ENCODE measurements at places on chromosomes 7 and 10.

DNA sequence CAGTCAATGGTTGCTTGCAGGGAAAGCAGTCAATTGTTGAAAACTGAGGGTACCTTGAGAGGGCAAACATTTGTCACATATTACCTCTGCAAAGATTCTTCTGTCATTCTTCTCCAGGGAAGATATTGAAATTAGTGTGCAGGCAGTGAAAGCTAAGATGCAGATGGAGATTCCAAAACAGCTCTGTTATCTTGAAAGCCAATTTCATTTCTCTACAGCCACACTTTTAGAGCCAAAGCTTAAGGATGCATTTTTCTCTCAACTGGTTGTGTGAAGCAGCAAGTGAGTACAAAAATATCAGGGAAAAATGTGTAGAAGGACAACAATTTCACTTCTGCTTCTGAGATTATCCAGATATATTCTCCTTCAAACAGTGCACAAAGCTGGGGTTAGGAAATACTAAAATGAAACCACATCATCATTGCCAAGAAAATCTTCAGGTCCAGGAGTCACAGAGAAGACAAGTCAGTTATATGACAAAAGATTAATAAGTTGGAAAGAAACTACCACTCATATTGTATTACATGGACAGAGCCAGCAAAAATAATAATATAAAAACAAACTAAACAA is 16.3 kb downstream of the SGMS1 start:
- no peak for DNase-seq

GRCh38 chr7:54339073-54339472 is 203.1 kb upstream of the VSTM2A start:
- DNase-seq, result no peak

DNA sequence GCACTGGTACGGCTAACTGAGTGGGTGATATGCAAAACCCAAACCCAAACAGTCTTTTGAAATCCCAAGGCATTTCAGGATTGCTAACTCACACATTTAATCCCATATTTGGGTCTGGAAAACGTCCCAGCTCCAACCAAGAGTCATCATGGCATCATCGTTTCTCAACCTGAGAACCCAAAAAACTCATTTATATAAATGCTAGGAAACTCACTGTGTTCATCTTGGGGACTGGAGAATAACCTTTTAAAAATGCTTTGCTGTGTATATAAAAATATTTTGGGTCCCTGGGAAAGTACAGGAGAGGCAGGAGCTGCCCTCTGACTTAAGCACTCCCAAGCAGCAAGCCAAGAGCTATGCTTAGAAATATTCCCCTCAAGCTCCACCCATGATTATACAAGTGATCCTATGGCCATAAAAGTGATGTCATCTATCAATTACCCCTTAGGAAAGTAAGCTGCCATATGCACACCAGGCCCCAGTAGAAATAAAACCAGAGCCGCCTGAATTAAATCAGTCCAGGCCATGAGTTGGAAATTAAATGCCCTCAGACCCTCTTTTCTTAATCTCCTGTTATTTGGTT is 352.1 kb downstream of the FRMD4A start:
- no peak for DNase-seq

GRCh38 chr7:121901026-121901425 is 28.1 kb downstream of the PTPRZ1 start:
- no peak for DNase-seq

DNA sequence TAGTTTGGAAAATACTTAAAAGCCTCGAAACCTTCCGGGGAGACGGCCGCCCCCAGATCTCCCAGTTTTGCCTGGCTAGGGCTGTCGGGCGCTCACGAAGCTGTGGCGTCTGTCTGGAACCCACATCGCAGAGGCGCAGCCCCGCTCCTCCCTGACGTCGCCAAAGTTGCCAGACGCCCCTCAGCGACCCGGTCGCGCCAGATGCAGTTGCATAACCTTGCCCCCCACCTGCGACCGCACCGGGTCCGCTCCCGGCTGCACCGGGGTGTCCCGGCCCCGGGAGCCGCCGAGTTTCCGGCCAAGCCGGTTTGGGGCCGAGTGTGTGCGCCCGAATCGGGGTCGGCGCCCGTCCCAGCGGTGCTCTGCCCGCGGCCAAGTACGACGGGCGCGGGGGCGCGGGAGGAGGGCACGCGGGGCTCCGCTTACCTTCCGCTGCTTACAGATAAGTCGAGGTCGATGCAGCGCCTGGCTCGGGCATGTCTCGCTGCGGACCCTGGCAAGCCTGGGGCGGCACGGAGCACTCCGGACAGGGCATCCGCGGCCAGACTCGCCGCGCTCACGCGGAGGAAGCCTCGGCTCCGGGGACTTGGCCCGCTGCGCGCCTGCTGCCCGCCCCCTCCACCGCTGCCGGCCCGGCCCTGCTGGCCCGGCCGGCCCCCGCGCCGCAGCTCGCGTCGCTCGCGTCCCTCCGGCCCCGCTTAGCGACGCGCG is 665 bp downstream of the INSYN2A start:
- no peak for DNase-seq

- no peak for DNase-seq
Observed at GRCh38 chr7:143120691-143121405, 11.0 kb upstream of the PIP start.

DNA sequence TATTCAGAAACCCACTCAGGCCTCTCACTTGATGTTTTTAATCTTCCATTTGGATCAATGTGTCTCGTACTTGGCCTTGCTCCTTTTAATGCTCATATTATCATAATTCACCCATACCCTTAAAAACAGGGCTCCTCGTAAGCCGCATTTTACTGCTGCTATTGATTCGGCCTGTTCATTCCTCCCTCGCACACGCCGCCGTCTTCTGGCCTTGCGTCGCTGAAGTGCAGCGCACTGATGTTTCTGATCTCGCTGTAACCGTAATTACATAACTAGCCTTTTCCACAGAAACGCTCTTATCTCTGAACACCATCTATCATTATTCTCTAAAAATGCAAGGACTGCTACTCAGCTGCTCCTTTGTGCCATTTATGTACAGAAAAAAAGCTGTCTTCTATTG is 544.5 kb upstream of the FOXK1 start:
- DNase-seq, result no peak

DNA sequence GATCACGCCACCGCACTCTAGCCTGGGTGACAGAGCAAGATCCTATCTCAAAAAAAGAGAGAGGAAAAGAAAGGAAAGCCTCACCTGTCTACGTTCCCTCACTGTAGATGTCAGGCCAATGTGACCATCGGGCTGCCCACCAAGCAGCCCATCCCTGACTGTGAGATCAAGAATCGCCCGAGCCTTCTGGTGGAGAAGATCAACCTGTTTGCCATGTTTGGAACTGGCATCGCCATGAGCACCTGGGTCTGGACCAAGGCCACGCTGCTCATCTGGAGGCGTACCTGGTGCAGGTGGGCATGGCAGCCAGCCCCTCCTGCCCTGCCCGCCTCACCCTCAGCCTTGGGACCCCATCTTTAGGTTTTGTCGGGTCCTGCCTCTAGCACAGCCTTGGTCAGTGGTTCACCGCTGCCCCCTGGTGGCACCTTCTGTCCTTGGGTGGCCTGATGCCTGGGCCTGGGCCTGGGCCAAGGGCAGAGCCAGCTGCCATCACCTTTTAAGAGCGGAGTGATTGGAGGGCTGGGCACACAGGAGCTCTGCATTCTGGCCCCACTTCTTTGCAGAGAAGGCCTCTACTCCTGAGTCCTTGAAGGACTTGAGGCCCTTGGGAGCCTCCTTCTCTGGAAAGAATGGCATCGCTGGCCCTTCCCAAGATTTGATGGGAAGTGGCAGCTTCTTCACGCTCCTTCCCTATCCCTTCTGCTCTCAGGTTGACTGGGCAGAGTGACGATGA is 14.4 kb upstream of the AHCYL2 start:
- DNase-seq, result peak; percentile 53

DNA sequence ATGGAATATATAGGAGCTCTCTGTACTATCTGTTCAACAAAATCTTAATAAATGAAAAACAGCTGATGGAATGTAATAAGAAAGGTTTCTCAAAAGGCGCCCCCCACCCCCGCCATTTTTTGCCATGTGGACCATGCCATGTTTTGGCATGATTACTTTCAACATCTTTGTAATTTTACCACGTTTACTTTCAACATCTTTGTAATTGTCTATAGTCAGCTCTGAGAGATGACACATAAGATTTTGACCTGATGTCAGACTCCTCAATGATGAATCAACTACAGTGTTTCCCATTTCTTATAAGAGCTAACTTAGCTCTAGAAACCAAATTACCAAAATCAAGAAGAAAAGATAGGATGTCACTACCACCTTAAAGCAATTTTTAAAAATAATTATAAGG is 144.9 kb upstream of the AHR start:
- DNase-seq, result no peak

- no peak for DNase-seq
Observed at GRCh38 chr10:71381611-71382010, 15.1 kb upstream of the CDH23 start.

- DNase-seq, result no peak
Observed at GRCh38 chr10:52772623-52773022, at the start of gene MBL2. TSS of gene MBL2 (minus strand) at chr10:52772784. CDS start at chr10:52771635, 1,149 bp downstream.

DNA sequence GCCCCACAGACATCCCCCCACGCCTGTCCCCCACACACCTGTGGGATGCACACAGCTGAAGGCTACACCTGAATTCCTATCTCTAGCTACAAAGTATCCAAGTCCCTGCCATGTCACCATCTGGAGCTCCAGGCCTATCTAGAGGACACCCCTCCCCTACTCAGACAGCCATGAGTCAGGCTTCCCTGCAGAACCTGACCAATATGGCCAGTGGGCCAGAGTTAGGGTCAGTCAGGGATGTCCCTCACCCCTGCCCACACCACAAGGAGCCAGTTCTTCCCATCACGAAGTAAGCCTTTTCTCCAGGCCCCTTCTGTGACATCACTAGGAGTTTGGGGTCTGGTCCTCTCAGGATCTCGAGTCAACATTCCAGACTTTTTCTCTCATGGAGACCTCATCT is 10.6 kb upstream of the SLC18A3 start:
- no peak for DNase-seq

- DNase-seq, result no peak
Observed at GRCh38 chr7:70736715-70737460, 395.1 kb upstream of the GALNT17 start.

- DNase-seq, result no peak
Observed at GRCh38 chr7:31003721-31004120, 40.0 kb downstream of the GHRHR start.

- DNase-seq, result no peak
Observed at GRCh38 chr7:36153571-36154097, 580 bp downstream of the EEPD1 start.

- no peak for DNase-seq
Observed at GRCh38 chr7:5590596-5591277, 167.1 kb upstream of the TNRC18 start.

DNA sequence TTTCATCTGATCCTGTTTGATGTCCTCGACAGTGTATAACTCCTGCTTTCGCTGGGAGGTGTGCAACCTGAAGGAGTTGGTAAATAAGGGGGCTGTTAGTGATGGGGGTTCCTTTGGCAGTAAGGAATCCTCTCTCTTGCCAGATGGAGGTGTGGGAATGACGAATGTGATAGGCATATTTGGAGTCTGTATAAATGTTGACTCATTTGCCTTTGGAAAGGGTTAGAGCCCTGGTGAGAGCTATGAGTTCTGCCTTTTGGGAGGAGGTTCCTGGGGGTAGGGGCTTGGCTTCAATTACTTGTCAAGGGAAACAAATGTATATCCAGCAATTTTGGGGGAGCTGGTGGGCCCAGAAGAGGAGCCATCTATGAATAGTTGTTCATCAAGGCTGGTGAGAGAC is 11.4 kb upstream of the CHST3 start:
- no peak for DNase-seq

DNA sequence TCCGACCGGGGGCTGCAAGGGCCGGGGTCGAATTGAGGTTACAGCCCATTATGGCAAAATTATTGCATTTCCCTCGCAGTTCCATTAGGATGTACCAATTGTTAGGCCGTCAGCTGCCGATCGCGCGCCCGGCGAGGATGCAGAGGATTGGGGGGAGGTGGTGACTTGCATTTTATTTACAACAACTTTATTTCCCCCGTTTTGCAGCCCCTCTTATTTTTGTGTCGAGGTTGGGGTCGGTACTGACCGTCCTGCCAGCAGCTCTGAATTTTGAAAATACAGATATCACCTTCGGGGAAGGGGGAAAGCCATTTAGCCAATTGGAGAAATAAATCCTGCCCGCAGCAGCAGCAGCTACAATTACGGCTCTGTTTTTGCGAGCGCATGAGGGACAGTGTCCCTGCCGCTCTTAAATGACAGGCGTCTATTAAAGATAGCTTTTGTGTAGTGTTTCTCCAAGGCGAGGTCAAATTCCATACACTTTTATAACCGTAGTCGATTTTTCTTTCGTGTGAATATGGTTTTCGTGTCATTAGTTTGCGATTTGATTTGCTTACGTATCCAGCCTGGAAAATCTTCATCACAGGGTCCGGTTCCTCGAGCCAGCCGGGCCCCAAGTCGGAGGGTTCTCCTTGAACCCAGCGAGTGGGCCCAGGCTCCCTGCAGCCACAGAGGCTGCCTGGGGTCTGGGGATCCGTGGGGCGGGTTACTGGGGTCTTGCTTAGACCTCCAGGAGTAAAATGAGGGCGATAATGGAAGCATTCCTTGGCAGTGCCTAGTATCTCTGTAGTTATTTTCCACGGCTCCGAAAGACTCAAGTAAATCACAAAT is 684 bp upstream of the HOXA5 start:
- DNase-seq, result no peak

DNA sequence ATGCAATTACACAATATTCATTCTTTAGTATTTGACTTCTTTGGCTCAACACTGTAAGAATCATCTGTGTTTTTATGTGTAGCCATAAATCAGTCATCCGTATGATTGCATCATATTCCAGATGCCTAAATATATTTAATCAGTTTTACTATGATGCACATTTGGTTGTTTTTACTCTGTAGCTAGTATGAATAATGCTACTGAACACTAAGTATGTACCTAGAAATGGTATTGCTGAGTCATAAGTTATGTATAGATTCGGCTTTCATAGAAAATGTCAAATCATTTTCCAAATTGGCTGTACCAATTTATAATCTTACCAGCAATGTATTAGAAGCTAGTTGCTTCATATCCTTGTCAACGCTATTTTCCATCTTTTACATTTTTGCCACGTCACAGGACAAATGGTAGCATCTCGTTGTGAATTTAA is 197.3 kb upstream of the PLXNA4 start:
- no peak for DNase-seq

DNA sequence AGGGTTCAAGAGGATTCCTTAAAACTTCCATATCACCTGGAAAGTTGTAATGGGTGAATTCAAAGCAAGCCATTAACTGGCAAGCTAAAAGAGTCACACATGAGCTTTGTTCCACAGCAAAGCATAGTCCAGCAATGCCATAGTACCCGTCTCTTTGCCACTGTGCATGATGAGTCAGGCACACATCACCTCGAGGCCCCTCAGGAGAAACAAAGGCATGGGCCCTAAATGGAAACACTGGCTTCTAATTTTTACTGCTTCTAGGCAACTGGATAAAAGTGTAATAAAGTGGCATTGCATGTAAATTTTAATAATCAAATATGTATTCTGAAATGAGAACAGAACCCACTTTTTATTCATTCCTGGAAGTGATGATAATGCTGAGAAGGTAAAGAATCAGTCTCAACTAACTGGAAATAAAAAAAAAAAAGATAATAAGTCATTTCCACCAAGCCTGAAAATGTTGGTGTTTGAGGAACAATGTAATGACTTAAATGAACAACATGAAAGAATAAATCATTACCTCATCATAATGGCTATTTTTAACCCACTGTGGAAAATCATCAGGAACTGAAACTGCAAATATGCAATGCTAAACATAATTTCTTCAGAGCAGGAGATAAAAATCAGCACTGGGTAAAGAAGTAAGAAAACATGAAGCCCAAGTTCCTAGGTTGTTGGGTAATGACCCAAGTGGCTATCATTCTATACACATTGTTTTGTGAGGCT is 104.9 kb downstream of the CDK6 start:
- DNase-seq, result no peak

GRCh38 chr7:29854257-29854938 is 48.1 kb downstream of the WIPF3 start:
- DNase-seq, result no peak

GRCh38 chr7:86689363-86689762 is 45.7 kb downstream of the GRM3 start:
- no peak for DNase-seq

All from substantia nigra (tissue), 51 donors.